Kidney (tissue), 22 donors: ENCODE measurements at places on chromosomes 11 and 22. TPM values are rescaled to one million over a fixed set of nuclear protein-coding genes. Genes with fewer than 3 reads are reported as not detected.

GRCh38 chr11:12161137-12161536 is 50.7 kb downstream of the MICAL2 start:
- no peak for DNase-seq

The SH3BP1 gene
- polyA plus RNA-seq = 2.2 TPM

- DNase-seq = no peak
These were observed 167.8 kb downstream of the BRD1 start for GRCh38 chr22:49659924-49660315.

The C11orf16 gene
- polyA plus RNA-seq = 0.28 TPM

DNA sequence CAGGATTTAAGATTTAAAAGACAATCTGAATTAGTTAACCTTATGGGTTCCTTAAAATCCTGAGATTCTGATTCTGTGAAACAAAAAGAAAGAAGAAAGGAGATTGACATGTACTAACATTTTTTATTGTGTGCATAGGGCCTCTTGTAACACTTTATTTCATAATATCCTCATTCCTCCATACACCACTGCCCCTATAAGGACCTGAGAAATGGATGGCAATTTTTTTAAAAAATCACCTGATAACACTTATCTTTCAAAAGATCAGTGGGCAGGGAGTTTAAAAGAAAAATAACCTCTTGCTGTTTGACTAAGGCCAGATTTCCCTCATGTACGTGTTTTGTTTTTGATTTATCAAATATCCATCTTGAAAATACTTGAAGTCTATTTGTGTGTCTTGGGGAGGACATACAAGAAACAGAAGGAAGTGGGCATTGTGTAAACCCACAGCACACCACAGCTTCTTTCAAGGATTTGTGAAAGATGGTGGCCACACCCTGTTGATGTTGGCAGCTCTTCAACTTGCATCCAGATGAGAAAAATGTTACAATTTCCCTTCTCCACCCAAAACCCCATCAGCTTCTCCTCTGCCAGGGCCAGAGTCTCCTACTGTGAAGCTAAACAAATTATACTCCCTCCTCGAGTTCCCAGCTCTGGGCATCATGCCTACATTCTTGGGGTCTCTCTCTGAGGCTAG is 35.0 kb upstream of the MPEG1 start:
- DNase-seq = no peak

DNA sequence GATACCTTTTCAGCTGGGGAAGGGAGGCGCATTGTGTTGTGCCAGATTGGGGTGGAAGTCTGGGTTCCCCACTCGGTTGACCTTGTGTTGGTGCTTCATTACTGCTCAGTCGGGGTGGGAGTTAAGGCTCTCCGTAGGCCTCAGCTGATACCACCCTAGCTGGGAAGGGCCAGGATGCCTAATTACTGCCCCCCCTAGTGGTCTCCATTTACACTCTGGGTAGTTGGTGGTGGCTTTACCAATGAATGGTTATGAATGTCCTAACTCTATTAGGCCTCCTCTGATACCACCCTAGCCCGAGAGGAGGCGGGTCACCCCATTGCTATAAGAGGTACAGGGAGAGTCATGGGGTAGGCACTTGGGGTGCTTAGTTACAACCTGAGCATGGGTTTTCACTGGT is 27.5 kb upstream of the HIKESHI start:
- no peak for DNase-seq
